ENCODE measurements at places on chromosomes 12 and 14.

GRCh38 chr14:52961060-52961639, 10.3 kb upstream of the FERMT2 start:
- DNase-seq: no peak

DNA sequence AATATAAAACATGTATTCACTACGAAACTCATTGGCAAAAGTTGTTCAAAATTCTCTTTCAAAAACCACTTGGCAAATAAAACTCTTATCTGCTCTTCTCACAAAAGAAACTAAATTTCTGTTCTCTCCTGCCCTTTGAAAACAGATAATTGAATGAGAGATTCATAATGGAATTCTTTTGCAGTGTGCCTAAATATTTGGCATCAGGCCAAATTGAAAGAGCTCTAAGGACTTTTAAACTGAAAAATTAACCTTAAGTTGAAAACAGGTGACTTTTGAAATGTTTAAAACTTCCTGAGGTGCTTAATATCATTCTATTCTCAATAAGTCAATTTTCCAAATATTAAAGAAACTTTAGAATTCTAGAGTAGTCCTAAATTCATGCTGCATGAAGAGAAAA, 136.4 kb downstream of the FSCB start:
- peak; percentile 10 for DNase-seq

GRCh38 chr14:101069666-101070362, 166.3 kb upstream of the RTL1 start:
- DNase-seq: no peak

GRCh38 chr12:7835766-7836165, 36.9 kb downstream of the SLC2A14 start:
- no peak for DNase-seq

DNA sequence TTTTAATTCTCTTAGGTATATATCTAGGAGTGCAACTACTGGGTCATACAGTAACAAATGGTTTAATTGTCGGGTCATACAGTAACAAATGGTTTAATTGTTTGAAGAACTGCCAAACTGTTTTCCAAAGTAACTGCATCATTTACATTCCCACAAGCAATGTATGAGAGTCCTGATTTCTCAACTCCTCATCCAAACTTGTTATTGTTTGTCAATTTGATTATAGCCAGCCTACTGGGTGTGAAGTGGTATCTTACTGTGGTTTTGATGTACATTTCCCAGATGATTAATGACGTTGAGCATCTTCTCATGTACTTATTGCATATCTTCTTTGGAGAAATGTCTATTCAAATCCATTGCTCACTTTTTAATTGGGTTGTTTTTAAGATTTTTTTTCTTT, 67.6 kb upstream of the CFL2 start:
- DNase-seq: no peak

DNA sequence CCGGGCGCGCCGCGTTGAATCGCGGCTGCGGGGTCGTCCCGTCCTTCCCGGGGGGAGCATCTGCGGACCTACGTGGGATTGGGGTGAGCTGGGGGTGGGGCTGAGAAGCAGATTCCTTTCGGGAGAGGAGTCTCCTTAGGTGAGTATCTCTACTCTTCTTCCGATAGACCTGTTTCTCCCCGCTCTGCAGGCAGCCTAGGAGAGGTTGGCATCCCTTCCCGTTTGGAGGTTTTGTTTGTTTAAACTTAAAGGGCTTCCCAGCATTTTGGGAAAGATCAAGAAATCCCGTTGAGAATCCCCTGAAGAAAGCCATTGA, 411 bp downstream of the TTLL5 start:
- no peak for DNase-seq

GRCh38 chr12:31488737-31489338, 102.1 kb downstream of the DENND5B start:
- no peak for DNase-seq

DNA sequence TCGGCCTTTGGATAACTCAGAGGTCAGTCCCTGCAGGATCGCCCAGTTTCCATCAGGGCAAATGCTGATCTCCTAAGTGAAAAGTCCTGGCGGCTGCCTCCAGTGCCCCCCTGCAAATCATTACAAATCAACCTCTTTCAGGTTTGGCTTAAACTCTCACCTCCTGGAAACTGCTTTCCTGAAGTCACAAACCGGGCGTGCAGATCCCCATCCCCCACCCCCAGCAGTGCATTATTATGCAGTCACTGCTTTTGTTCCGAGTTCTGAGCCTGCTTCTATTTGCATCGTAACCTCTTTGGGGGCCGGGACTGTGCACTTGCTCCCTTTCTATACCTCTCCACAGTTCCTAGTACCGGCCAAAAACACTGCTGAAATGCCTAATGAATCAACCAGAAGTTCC, at the start of gene USP44:
Gene USP44, minus strand, starts transcription at position 172 of the 400 bp plus-strand sequence. CDS start 17,220 bp downstream, outside the sequence.
- DNase-seq: no peak

DNA sequence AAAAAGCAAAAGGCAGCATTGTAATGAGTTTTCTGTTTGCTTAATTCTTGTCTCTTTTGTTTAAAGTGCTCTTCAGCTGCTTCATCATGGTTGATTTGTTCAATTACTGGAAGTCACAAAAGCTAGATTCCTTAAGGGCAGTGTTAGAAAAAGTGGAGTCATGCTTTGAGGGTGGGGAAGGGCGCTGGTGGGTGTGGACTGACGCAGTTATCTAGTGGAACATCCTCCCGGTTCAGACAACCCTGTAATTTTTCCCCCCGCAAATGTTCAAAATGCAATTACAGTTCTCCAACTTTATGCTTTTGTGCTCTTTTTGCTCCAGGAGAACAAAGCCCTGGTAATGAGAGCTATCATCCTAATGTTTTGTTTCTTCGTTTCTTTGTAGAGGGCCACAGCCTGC, 2.1 kb downstream of the AKAP6 start:
- no peak for DNase-seq

- peak; percentile 42 for DNase-seq
These were observed 603.5 kb downstream of the RPL10L start for GRCh38 chr14:46048127-46048526.

- DNase-seq: no peak
These were observed 4.7 kb downstream of the ZDHHC17 start for GRCh38 chr12:76768576-76768975.

- DNase-seq: no peak
These were observed 1.3 kb upstream of the PTGDR start for GRCh38 chr14:52266179-52266578.

DNA sequence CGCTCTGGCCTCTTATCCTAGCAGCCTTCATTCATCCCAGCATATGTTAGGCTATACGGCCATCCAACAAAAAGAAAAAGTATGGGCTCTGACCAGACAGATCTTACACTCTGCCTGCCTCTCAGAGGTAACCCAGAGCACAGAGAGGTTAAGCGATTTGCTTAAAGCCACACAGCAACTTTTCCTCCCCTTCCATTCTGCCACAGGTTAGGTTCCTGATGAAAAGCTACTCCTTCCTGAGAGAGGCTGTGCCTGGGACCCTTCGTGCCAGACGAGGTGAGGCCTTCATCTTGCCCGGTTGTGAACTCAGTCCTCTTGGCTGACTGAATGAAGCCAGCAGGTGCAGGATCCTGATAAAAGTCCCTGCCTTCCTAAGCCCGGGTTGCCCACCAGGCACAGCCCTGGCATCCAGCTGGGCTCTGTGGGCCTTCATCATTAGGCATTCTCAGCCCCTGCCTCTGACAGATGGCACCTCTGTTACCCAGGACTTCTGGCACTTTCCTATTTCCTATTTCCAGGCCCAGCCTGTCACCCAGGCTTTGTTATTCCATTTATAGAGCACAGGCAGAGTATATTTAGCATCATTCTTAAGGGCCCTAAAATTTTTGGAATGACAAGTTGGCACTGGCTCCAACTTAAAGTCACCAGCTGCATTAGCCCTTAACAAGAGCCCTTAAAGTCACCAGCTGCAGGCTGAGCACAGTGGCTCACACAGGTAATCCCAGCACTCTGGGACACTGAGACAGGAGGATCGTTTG, 12.8 kb downstream of the SOAT2 start:
- no peak for DNase-seq

DNA sequence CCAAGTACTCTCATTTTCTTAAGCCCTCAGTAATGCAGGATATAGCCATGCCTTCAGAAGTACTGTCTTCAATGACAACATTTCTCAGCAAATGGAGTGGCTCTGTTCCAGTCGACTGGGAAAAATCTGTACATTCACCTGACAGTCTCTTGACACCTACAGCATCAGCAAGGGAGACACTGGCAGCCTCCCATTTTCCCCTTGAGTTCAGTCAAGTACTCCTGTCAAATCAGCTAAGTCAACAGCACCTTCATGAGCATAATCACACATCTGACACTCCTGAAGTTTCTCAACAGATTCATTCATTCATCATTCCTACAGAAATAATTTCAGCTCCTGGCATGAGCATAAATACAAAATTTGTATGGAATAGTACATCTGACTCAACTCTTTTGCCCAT, 46.1 kb downstream of the INTS13 start:
- DNase-seq: no peak

DNA sequence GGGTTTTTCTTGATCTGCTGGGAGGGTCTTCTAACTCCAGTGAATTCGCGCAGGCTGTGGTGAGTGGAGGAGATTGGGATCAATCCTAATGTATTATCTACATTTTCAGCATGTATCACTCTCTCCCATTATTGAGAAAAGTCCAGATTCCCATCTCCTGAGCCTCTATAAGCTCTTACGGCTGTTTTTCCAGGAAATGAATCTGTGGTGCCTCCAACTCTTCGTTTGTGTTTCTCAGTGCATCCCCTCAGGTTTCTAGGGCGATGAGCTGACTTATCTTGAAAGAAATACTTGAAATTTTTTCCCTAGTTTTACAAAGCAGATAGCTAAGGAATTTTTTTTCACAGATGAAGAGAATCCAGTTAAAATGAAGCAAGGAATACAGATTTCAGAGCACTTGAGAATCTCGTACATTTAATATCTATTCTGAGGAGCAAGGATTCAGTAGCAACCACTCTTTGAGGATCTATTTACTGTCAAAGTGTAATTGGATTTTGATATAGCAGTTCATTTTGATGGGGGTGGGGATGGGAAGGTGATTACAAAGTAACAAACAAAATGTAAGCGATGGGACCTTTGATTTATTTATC, 138.7 kb downstream of the BRMS1L start:
- no peak for DNase-seq

- DNase-seq: no peak
These were observed 161.7 kb upstream of the PARP11 start for GRCh38 chr12:4034921-4035320.

DNA sequence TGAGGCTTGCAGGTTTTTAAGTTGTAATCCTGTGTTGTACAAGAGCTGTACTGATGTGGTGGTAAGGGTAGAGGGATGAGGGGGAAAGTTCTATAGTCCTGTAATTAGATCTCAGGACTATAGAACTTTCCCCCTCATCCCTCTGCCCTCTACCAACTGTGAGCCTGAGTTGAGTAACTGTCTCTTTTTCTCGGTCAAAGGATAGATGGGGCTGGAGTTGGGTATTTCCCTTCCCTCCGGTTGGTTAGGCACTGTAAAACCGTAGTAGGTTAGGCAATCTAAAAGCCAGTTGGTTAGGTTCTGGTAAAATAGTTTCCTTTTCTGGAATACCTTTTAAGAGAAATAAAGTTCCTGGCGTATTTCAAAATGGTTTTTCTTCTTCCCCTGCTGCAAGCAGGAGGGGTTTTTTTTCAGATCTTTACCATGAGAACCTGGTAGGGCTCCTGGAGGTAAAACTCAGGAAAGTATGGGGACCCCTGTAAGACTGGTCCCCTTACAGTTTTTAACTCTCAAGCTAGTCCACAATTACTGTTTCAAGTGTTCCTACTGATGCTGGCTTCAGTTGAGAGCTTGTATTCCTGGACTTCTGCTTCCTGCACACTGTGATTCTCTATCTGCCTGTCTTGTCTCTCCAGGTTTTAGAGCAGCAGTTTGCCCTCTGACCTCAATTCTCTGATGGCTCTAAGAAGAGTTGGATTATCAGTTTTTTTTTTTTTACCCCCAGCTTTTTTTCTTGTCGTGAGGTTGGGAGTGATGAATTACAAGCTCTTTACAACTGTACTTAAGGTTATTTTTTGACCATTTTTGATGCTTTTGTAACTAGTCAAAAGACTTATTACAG, 58.7 kb downstream of the FUT8 start:
- DNase-seq: no peak

DNA sequence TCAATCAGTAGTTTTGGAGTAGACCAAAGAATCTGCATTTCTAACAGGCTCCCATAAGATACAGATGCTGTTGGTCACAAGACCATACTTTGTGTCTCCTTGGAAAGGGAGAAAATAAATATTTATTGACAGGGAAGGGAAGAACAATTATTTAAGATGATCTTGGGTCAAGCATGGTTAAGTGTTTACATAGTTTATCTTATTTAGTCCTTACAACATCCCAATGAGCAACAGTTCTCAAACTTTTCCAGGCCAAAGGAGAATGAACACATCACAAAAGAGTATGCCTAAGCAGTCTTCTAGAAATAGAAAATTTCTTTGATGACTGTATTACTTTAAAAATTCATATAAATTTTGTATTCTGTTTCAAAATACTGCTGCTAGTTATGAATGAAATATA, 8.8 kb downstream of the LPCAT3 start:
- no peak for DNase-seq

DNA sequence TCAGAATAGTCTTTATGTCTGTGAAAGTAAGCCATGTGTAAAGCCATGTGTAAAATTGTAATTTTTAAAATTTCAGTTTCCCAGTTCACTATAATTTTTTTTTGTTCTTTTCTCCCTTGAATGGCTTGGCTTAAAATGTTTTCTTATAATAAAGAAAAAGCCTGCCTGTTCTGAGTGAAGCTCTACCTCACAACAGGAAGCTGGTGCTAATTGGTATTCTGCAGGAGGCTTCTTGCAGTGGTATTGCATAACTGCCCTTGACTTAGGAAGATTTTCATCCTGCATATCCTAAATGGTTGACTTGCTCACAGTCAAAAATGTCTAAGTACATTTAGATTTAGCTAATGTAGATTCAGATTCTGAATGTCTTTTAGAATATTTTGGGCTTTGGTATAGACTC, 49.5 kb downstream of the ATP2A2 start:
- DNase-seq: no peak

DNA sequence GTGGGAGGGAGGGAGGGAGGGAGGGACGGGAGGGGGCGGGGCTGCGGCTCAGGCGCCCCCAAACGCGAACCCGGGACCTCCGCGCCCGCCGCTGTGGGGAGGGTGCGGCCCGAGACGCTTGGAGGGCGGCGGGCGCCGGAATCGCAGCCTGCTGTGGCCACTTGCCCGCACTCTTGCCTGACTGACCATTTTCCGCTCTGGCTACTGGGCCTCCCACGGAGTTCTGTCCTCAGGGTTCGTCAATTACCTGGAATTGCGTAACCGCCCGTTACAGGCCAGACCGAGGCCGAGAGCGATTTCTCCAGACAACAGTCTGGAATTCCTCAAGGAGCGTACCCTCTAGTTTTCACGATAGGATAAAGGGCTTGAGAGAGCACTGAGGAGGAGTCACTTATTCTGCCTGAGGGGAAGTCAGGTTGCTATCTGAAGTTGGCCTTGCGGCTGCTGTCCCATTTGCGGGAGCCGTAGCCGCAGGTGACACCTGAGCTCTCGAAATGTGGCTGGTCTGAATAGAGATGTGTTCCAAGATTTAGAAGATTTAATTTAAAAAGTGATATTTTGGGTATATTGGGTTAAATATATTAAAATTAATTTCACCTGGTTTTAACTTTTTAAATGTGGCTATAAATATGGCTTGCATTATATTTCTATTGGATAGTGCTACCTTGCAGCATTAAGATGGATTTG, 446 bp upstream of the ZNF641 start:
- DNase-seq: no peak
